NCI-H2081 treated with DMSO at 0.1 percent for 48 hours (cell line): ENCODE measurements at places on chromosomes 1 and 21.

- no peak for DNase-seq
Measured at GRCh38 chr1:54537611-54538010, 10.4 kb upstream of the ACOT11 start.

GRCh38 chr1:60870269-60870865 lies 212.0 kb upstream of the NFIA start:
- DNase-seq = no peak

GRCh38 chr1:87122243-87122642 lies 206.4 kb upstream of the LMO4 start:
- DNase-seq = no peak

DNA sequence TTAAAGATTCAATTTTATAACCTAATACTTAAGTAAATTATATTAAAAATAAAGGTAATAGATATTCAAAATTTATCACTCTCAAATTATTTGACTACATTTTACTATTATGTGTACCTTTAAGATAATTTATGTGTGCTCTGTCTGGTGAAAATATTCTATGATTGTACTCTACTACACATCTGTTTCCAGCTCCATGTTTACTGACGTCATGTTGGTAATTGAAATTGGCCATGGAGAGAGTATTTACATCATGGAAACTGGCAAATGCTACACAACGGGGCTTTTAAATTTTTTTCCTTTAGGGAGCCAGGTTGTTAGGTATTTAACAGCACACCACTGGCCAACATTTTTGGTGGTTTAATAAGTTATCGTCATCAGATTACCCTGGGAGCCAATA lies 204.5 kb upstream of the KIAA0040 start:
- DNase-seq = no peak

DNA sequence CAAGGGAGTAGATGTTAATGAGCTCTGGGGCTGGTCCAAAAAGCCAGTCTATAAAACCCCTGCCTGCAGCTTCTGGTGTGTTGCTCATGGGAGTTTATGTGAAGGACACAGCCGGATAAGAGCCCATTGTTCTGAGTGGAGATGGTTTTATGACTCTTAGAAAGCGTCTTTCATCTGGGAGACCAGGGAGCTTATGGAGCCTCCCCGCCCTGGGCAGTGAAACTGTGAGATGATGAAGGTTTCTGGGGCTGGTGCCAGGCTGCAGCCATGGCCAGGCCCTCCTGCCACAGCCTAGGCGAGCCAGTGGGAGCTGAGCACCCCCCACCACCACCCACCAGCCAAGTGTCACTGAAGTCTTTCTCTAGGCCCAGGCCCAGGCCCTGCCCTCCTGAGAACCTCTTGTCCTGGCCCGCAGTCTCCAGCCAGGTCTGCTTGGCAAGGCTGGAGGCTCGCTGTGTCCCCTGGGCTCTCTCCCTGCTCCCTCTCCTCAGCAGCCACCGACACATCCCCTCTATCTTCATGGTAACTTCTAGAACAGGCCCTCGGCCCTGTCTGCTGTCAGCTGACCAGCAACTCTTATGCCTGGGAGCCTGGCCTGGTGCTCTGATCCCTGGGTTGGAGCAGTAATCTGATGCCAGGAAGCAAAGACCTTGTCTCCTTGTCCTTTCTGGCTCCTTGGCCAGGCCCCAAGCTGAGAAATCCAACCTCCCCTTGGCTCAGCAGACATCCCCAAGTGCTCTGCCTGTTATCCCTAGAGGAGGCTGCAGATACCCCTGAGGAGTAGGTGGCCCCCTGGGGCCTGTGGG lies 7.6 kb upstream of the ARHGEF10L start:
- DNase-seq = no peak

DNA sequence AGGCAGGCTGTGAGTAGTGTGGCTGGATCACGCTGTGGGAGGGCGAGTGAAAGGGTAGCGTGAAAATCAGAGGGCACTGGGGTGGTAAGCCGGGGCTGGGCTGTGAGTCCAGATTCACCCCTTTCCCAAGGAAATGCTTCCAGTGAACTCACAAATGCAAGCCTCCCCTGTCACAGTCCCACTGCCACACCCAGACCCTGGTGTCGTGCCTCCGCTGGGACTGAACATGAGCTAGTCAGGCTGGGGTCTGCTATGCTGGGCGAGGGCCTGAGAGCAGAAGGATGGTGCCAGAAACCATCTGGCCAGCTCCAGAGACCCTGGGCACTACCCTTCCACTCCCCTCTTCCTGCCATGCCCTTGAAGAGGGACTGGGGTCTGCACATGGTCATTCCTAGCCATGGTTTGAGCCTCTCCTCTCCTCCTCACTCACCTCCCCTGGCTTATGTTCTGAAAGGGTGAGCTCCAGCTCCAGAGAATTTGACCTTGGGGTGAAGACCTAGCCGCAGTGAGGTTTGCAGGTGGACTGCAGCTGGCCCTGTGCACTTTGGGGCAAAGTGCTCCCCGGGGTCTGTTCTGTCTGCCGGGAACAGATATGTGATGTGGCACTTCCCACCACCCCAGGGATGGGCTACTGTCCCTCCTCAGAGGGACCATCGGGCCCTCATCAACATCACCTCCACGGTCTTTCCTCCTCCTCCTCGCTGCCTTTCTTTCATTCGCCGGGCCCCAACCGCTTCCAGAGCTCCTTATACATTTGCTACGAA lies 365.6 kb downstream of the RPS6KC1 start:
- no peak for DNase-seq

DNA sequence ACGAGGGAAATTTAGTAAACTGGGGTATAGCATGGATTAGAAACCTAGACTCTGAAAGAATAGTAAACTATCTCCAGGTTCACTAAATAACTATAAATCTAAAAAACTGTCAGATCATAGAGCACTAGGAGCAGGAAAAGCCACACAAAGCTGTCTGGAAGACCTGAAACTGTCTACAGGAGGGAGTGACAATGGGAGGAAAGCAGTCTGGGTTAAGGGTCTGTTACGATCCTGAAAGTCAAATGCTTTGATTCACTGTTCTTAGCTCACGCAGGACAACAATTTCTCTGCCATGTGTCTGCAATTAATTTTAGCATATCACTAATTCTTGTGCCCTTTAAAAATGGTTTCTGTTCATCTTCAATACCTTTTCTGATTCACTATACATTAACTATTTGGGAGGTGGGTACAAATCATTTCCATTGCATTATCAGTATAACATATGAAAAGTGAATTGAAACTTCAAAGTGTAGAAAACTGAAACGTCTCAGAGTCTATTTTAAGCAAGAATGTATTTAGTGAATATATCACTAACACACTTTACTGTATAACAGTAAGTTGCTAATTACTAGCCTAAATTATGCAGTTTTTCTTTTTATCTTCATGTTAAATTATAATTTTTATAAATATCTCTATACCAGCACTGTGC lies 18.4 kb downstream of the CEP170 start:
- DNase-seq = no peak

- no peak for DNase-seq
Measured at GRCh38 chr1:99728494-99729235, 37.8 kb downstream of the FRRS1 start.

DNA sequence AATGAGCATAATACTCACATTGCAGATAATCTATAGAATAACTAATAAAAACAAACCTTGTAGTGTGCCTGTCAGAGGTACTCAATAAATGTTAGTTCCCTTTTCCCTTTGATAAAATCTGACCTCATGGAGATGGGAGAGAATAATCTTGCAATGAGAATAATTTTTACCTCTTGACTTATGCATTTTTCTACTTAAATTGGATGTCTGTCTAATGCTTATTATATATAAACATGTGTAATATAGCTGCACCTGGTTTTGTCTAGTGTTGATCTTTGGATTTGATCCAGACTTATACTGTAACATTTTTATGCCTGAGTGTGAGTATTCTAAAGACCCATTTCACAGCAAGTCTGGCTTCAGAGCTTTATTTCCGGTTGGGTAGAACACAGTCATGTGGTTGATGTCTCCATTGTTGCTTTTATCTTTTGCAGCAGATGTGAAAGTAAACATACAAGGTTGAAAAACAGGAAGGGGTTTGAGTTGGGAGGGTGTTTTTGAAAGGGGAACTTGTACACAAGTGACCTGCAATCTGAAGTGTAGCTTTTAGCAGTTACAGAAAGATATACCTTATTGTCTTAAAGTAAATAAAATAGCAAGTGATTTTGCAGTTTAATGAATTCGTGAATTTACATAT lies 12.4 kb downstream of the EPB41 start:
- peak; percentile 24 for DNase-seq

DNA sequence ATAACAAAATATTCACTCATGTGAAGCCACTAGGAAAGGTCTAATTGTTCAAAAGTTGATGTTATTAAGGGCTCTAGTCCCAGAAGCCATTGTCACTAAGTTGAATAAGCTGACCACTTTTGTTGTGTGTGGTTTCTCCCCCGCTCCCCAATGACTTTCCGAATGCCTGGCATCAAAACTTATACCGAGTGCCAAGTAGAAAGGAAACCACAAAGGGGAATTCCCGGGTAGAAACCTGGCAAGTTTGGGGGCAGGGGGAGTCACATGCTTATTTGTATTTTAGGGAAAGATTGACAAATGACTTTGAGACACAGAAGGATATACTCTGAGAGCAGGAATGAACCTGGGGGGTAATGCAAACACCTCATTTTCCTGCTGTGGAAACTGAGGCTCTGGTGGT lies 154.1 kb downstream of the TGFBR3 start:
- no peak for DNase-seq

- DNase-seq = no peak
Measured at GRCh38 chr1:39034114-39034654, 8.0 kb downstream of the NDUFS5 start.

DNA sequence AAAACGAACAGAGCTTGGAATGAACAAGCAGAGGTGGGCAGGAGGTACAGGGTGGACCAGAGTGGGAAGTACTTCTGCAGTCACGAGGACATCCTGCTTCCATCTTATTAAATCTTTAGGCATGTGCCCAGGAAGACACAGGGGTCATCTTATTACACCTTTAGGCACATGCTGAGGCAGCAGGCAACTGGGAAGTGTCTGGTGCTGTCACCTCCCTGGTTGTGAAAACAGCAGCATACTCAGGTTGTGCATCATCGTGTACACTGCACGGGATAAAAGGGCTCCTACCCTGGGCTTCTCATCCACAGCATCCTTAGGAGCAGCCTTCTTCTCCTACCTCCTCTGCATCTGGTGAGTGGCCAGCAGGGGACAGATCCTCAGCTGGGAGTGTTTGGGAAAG lies at the start of gene LCE3C:
Gene LCE3C, plus strand, starts transcription at position 301 of the 400 bp plus-strand sequence. CDS start 498 bp downstream, outside the sequence.
- DNase-seq = no peak

- DNase-seq = peak; percentile 27
Measured at GRCh38 chr1:66168948-66169671, 364.8 kb upstream of the SGIP1 start.

- no peak for DNase-seq
Measured at GRCh38 chr1:32334864-32335534, 1.0 kb downstream of the MARCKSL1 start.

DNA sequence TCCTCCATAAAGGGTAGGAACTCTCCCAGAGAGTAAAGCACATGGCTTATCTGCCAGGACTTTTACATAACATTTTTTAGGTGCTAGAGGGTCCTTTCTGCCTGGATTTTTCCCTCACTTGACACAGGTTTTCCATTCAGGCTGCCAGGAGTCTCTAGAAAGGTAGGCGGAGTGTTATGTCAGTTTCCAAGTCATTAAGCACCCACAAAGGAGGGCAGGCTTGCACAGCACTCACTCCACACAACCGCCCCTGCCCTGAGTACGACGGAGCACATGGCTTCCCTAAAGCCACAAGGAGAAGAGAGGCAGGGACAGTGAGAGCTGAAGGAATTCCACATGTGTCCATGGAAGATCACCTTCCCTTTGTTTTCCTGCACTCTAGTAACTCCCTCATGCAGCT lies 55.7 kb downstream of the CAPZB start:
- DNase-seq = no peak

DNA sequence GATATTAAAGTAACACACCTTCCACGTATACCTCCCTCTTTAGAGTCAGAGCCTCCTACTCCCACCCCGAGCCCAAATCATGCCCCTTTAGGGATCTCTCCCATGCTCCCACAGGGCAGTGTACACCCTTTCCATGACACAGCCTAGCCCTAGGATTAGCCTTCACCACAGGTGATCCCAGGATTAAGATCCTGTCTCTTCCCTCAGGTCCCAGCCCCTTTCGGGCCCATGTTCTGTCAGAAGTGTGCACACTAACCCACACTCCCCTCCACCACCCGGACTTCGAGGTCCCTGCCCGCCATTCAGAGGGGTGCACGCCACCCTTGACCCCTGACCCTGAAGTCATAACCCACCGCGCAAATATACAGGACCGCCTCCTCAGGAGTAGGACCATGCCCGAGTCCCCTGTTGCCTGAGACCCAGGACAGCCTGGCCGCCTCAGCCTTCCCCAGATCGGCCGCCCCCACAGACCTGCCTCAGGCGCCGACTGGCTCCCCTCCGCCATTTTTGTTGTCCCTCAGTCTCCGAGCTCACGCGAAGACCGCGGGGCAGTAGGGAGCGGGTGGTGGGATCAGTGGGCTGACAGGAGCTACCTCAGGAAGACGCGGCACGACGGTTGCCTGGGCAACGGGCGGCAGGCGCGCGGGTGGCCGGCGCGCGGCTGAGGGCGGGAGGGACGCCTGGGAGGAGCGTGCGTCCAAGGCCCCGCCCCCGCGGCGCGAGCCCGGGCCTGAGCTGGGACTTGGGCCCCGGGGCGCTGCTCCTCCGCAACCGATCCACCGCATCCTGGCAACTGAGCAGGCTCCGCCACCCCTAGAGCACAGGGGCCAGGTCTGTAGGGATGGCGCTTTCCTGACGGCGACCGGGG lies at the start of gene AGBL4:
Gene AGBL4, minus strand, starts transcription at position 663 of the 868 bp plus-strand sequence.
- DNase-seq = peak; percentile 57

DNA sequence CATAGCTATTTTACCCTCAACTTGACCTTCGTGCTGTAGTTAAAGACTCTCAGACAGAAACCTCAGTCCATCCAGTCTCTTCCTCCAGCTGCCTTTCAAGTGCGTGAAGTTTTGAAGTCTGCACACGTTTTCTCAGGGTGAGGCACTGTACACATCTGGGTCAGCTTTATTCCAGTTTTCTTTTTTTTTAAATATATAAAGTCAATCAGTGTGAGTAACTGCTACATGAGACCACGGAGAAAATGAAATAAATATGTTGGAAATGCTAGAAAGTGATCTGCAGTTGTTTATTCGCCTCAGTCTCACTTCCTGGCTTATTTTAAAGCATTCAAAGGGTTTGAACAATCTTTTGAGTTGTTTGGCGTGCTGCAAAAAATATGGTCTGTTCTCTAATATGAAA lies 135.7 kb downstream of the ROR1 start:
- DNase-seq = no peak

GRCh38 chr1:15994590-15995351 lies 9.3 kb upstream of the SRARP start:
- DNase-seq = no peak

- DNase-seq = no peak
Measured at GRCh38 chr1:43537423-43538142, 6.9 kb downstream of the PTPRF start.

DNA sequence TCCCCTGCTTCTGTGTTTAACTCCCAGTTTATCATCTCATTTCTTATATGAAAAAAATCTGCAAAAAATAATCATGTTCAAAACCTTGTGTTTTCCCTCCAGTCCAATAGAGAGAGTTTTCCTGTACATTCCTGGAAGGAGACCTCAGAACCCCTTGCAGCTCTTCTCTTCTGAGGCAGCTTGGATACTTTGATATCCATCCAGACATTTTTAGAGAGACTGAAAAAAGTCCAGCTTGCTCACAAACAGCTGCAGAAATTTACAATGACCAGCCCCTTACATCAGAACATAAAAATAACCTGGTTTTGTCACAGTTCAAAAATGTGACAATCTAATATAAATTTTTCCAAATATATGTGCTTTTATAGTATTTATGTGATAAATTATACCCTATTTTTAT lies 73.3 kb upstream of the C1orf115 start:
- DNase-seq = no peak
